ENCODE measurements at places on chromosomes 4 and X. TPM values are rescaled to one million over a fixed set of nuclear protein-coding genes. Genes with fewer than 3 reads are reported as not detected.

GRCh38 chr4:56723201-56723605, 42.1 kb upstream of the HOPX start:
- no peak for DNase-seq

- DNase-seq, result no peak
Measured at GRCh38 chr4:24105327-24106038, 215.6 kb upstream of the PPARGC1A start.

DNA sequence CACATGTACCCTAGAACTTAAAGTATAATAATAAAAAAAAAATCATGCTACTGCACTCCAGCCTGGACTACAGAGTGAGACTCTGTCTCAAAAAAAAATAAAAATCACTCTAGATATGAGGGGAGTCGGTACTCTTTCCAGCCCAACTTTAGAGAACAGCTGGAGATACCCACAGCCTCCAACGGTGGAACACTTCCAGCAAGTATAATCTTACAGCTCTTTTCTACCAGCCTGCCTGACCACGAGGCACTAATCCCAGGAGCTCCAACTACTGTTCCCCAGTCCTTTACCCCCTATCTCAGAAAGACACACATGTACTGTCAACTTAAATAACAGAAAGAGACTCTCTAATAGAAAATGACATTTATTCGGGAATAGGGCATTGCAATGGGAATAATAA, 46.8 kb downstream of the STEEP1 start:
- DNase-seq, result no peak

GRCh38 chr4:143728166-143728565, 27.7 kb upstream of the FREM3 start:
- no peak for DNase-seq

The SYN1 gene
- 11.1 TPM for total RNA-seq

DNA sequence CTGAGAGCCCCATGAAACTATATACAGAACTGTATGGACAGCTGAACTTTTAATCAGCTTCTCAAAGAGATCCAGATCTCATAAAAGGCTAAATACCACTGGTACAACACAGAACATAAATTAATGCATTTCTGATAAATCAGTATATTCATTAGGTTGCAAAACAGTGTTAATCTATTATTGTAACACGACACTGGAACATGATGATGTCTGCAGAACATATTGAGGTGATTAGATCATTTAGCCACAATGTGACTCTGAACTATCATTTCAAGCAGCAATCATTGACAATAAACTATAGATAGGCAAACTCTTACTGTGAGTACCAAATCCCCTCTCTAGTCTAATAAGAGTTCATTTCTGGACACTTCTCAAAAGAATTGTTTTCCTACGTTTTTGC, 50.3 kb downstream of the GASK1B start:
- DNase-seq, result no peak

The NSG1 gene
- 8.9 TPM for total RNA-seq

The AMMECR1 gene
- total RNA-seq, result 1.1 TPM

DNA sequence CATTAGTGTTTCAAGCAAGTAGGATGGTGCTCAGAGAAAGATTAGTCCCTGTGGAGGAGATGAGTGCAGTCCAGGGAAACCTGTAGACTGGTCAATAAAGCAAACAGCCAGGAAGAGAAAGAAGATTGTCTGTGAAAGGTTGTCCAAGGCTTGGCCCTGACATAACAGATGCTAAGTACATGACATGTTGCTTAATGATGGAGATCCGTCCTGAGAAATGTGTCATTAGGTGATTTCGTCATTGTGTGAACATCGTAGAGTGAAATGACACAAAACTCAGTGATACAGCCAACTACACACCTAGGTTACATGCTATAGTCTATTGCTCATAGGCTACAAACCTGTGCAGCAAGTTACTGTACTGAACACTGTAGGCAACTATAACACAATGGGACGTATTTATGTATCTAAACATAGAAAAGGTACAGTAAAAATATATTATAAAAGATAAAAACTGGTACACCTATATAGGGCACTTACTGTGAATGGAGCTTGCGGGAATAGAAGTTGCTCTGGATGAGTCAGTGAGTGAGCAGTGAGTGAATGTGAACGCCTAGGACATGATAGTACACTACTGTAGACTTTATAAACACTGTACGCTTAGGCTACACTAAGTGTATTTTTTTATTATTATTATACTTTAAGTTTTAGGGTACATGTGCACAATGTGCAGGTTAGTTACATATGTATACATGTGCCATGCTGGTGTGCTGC, 9.0 kb upstream of the PRSS48 start:
- DNase-seq, result no peak

The UBE2A gene
- 66.3 TPM for total RNA-seq

The RGN gene
- total RNA-seq, result 14.1 TPM

The SUPT20HL2 gene
- total RNA-seq, result not detected

All from Right ventricle myocardium inferior (tissue), 1 donor.